ENCODE measurements at places on chromosomes 4 and X. TPM values are rescaled to one million over a fixed set of nuclear protein-coding genes. Genes with fewer than 3 reads are reported as not detected.

The SERTM2 gene
- total RNA-seq, result 0.09 TPM

The SSX7 gene
- total RNA-seq, result not detected

The CYP2U1 gene
- total RNA-seq, result 11.0 TPM

The DMRTC1B gene
- 0.53 TPM for total RNA-seq

DNA sequence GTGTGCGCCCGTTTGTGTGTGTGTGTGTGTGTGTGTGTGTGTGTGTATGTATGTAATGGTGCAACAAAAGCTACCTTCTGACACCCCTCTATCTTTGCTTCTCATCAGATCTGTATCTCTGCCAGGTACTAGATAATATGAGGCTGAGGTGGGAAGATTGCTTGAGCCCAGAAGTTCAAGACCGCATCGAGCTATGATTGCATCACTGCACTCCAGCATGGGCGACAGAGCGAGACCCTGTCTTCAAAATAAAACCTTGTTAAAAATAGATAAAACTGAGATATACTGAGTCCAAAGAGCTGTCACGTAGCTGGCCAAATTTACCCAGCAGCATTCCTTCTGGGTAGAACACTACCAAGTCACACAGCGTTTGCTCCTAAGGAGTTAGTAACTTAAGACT, 18.4 kb downstream of the NLGN4X start:
- DNase-seq, result no peak

DNA sequence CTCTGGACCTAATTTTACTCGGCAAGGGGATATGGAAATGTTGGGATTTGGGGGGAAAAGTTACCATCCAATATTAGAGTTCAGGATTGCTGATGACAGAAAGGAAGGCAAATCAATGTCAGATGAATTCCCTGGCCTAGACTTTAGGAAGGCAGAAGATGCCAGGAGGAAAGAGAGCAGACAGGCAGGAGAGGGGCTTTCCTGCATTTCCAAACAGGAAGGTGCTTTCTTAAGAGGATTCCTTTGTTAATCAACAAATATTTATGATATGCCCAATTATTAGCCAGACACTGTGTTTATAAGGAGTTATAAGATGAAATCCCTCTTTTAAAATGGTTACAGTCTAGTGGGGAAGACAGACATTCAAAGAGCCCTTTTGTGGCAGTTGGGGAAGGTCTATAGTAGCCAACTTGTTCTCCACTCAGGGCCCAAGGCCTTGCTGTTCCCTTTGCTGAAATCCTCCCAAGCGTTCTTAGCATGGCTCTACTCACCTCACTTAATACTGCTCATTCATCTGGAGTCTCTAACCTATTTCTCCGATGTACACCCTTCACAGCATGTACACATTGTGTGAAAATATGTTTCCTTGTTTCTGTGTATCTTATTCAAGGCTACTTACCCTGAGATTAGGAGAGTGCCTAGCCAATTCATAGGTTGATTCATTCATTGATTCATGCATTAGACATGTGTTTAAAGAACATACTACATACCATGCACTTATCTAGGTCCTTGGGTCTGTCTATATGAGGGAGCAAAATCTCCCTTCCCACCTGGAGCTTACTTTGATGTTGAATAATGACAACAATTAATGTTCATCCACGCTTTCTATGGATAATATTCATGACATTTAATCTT, 5.3 kb downstream of the IGFBP7 start:
- no peak for DNase-seq

GRCh38 chrX:115912372-115912897, 258.1 kb upstream of the AGTR2 start:
- no peak for DNase-seq

DNA sequence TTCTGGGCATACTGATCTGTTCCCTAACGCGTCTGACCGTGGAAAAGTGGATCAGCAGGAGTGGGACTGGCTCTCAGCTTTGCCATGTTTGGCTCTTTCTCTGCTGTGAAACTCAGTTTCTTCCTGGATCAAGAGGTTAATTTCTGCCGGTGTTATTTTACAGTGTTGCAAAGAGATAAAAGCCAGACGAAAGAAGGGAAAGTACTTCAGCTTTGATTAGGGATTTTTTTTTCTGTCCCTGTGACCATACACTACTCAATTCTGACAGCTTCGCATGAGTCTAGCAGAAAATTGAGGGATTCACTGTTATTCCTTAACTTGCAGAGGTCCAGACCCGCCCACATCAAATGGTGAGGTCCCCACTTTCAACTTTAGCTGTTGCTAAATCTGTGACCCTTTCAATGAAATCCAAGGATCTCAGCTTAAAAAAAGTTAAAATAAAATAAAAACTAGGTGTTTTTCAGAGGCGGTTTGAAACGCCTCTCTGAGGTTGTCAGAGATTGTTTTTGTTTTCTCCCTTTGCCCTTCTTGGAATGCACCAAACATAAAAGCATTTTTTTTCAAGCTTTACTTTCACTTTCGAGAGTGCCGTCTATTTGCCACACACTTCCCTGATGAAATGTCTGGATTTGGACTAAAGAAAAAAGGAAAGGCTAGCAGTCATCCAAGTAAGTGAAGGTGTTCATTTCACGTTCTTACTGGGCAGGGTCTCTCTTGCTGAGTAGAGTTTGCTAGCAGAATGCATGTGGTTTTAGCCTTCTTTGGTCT, at the start of gene TLR3:
Gene TLR3 (plus strand): TSS at position 576 of the 768 bp plus-strand sequence. CDS start 7,464 bp downstream, outside the sequence.
- DNase-seq, result no peak

DNA sequence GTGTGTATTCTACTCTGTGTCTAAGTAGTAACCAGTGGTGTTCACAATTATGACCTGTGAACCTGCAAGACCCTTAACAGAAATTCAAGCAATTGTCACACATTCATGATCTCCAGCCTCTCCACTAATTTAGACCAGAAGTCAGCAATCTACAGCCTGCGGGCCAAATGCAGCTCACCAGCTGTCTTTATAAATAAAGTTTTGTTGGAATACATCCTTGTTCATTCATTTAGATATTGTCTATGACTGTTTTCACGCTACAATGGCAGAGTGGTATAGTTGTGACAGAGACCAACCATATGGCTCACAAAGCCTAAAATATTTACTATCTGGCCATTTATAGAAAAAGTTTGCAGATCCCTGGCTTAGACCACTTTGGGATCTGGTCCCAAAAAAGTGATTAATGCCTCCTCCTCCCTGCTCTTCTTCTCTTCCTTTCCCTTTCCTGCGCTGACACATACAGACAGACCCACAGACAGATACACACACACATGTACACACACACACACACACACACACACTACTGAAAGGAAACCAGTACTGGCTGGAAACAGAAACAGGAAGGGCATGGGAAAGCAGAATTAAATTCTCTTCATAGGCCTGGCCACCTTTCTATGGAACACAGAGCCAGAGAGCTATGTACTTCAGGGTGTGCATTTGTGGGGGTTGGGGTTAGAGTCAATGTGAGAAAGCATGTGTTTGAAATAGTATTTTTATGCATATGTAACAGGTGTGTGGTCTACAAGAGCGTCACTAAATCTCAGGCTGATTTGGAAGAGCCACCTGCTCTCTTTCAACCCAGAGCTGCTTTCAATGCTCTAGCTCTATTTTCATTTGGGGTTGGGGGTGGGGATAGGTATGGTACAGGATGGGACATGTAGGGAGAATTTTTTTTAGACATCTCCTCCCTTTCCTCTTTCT, 49.7 kb upstream of the TMEM164 start:
- no peak for DNase-seq

DNA sequence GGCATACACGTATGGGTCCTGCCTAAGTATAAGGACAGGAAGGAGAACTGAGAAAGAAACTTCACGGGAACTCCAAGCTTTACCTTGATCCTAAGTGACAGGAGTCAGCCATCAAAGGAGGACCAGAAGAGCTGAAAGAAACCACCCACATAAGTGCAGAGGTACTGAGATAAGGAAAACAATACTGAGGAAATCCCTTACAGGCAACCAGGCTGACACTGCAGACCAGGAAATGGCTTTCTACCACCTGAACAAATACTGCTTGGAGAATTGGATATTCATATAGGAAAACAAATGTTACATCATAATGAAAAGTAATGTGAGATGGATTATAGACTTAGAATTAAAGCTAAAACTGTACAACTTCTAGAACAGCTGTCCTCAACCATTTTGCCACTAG, 127.0 kb downstream of the IL15 start:
- DNase-seq, result no peak

- DNase-seq, result peak; percentile 31
Measured at GRCh38 chr4:45284400-45285085, 558.2 kb upstream of the GNPDA2 start.

GRCh38 chrX:134883137-134883700, 107.6 kb upstream of the SMIM10 start:
- DNase-seq, result no peak

- DNase-seq, result no peak
Measured at GRCh38 chr4:24795666-24796381, 451 bp downstream of the SOD3 start.

GRCh38 chr4:9703391-9703790, 78.0 kb upstream of the DRD5 start:
- peak; percentile 68 for DNase-seq

DNA sequence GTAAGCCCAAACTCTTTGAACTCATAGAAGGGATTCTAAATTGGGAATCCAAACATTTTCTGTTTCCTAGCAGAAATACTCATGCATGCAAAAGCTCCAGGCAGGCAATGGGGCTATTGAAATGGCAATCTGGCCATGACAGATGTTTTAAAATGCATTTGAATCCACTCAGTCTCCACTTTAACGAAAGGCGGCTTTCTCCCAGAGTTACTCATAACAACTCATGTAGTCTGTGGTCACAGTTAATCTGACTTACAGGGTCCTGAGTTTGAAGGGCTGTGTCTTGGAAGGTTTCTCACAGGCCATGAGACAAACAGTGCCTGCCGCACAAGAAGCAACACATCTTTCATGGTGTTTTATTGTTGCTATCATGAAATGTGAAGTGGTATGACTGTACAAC, 185.7 kb downstream of the AMELX start:
- no peak for DNase-seq

- DNase-seq, result peak; percentile 42
Measured at GRCh38 chrX:104113222-104113965, 1.1 kb downstream of the ZCCHC18 start.

DNA sequence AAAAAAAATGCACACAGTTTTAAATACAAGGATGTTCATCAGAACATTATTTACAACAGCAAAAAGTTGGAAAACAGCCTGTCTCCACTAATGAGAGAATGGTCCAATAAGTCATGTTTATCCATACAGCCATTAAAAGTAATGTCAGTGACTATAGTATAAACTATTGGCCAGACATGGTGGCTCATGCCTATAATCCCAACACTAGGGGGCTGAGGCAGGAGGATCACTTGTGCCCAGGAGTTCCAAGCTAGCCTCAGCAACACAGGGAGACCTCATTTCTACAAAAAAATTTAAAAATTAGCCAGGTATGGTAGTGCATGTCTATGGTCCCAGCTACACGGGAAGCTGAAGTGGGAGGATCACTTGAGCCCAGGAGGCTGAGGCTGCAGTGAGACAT, 48.1 kb upstream of the IL13RA1 start:
- no peak for DNase-seq

DNA sequence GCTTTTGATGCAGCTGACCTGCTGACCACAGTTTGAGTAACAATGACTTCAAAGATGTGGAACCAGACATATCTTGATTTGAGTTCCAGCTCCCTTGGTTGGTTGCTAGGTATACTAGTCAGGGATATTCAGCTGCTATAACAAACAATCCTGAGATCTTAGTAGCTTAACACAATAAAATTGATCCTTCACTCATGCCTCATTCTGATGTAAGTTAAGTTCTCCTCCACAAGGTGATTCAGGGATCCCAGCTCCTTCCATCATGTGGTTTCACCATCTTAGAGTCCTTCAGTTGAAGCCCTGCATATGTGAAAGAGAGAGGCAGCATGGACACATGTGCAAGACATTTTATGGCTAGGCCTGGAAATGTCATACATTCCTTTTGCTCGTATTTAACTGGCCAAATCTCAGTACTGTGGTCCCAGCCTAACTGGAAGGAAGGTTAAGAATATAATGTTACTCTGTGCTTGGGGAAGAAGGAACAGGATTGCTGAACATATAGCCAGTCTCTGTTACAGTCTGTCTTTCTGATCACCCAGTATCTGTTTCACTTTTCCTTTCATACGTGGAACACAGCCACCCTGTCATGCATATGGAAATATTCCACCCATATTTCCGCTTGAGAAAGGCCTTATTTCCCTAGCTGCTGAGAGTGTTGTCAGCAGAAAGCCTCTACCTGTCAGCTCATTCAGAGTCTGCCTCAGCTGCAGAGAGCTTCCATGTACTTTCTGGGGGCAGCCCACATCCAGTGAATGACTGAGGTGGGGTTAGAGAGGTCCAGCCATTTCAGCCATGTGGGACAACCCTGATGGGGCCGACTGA, 7.1 kb downstream of the SMIM9 start:
- DNase-seq, result no peak

DNA sequence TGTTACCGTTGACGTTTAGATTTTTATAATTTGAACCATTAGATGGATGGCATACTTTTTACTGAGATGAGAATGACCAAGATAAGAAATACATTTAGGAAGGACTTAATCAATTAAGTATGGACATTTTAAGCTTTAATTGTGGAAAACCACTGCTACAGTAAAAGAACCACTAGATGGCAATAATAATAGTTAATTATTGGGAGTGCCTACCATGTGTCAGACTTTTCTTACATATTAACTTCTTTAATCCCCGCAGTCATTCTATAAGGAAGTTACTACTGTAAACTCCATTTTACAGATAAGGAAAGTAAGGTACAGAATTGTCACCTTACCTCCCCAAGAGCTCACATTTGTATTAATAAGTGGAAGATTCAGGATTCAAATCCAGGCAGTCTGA, 48.5 kb upstream of the MYOZ2 start:
- no peak for DNase-seq

All from lower lobe of right lung (tissue), 2 donors.